ENCODE measurements at places on chromosomes 6 and 20.

DNA sequence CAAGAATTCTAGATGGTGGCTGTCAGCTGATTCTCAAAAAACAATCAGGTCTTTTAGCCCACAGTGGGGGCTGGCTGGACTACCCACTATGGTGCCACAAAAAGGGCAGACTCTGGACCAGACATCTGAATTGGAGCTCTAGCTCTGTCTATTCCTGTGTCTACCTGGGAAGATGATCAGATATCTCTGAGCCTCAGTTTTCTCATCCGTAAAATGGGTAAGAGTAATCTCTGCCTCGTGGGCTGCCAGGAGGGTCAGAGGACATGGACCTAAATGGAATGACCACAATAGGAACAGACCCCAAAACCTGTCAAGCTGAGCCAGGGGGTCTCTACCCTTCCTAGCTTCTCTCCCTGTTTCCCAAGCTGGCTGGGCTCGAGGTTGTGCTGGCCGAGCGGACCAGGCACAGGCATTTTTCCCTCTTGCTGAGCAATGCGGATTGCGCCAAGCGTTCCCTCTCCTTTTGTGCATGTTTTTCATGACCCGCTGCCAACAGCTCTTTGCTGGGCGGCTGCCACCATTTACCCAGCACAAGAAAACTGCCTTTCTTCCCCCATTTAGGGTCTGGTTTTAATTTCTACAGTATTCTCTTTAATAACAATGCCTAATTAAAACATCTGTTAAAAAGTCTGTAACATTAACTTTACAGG is 74.7 kb upstream of the MAFB start:
- DNase-seq = no peak

DNA sequence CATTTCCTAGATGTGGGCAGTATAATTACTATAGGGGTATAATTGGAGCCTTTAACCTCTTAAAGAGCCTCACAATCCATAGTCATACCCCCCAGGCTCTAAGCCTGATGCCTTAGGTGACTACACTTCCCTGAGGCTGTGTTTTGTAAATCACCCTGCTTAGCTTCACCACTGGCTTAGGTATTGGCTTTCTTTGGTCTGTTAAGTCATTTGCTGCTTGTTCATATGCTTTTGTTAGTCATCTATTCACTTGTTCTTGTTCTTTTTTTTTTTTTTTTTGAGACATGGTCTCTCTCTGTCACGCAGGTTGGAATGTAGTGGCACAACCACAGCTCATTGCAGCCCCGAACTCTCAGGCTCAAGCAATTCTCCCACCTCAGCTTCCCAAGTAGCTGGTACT is 26.7 kb downstream of the KAT14 start:
- peak; percentile 56 for DNase-seq

GRCh38 chr20:33827634-33828325 is 16.6 kb downstream of the CHMP4B start:
- DNase-seq = no peak

DNA sequence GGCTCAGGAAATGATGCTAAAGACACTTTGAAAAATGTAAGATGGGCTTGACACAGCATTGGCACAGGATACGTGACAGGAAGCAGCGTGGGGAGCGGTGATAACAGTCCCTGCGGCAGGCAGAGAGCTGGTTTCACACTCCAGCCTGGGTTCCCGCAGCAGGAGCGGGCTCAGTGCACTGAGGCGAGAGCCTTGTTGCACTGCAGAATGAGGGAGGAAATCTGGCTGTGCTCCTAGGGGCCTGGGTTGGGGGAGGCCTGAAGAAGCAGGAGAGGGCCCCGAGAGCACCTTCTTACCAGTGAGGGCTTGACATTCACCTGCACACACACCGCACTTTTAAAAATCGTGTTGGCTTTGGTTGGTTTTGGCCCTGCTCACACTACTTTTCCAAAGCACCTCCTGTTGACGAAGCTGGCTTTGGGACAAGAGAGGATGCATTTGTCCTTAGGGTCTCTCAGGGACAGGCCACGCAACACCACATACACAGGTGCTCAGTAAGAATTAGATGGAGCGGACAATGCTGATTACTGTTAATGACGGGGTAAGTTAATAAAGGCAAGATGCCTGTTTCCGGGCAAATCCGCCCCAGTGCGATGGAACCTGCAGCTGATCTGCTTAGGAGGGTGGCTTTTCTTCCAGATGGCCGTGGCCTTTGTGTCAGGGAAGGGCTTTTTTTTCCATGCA is 49.4 kb upstream of the ARMC2 start:
- DNase-seq = no peak

DNA sequence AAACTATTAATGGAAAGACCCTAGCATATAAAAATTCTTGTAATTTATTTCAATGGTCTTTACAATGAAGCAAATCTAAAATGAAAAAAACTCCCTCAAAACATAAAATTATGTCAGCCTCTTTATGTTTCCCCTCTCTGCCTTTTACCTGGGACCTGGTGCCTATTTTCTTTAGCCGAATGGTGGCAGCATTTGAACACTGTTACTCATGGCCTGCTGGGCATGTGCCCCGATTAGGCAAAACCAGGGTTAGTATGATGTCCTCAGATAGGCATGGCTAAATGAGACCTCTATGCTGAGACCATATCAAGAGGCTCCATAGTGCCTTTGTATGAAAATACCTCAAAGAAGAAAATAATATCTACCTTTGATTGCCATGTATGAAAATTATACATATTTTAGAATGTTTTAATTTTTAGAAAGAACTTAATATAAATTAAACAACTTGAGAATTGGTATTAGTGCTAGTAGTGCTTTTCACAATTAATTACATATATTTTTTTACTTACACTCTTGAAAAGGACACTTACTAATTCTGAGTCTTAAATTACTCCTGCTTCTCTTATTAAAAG is 22.5 kb upstream of the C6orf58 start:
- DNase-seq = peak; percentile 67

DNA sequence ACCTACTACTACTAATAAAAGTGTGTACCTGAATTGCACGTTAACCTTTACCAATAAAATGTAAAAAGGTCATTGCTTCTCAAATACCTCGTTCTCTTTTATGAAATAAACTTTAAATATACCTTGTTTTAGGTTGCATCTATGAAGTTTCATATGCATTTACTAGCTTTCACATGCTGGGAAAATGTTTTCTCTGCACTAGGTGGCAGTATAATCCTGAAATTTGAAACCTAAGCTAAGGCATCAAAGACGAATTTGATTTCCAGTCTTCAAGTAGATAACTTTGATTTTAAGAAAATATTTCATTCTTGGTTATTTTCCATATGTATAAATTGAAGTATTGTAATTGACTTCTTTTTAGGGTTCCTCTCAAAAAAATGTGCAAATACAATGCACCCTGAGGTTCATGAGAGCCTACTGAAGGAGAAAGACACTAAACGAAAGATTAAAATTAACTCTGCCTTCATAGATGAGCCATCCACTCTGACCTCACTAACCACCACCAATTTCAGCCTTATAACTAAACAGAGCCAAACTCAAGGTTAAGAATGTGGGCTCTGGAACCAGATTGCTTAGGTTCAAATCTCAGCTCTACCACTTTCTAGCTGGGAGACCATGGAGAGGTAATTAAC is 7.3 kb upstream of the COL9A1 start:
- DNase-seq = peak; percentile 32

DNA sequence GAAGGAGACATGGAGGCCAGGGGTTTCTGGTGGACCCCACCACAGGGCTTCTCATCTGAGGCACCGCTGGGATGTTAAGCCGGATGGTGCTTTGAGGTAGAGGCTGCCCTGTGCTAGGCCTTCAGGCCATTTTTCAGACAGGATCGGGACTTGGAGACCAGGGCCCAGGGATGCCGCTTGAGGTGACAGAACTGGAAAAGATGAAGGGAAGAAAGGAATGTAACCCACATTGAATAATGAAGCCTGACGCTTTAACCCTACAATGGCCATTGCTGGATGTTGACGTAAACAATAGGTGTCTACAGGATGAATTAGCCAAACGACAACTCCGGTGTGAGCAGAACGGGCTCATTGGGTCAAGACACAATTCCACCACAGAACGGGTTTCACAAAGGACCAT is 62.5 kb downstream of the CEBPB start:
- DNase-seq = no peak

DNA sequence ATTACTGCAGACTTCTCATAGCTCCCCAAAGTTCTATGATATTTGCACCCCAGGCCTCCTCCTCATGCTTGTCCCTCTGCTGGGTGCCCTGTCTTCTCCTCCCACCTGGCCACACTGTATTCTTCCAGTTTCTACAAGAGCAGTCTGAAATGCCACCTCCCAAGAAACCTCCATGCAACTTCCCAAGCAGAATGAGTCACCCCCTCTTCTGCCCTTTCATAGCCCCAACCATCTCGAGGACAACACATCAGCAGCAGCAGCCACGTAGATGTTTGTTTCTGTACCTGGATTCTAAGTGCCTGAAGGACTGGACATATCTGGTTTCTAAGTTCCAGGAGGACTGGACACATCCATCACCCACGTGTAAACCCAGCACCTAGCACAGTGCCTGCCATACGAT is 6.6 kb upstream of the ULBP2 start:
- DNase-seq = peak; percentile 26

- peak; percentile 37 for DNase-seq
Measured at GRCh38 chr6:138654715-138655634, 118.6 kb upstream of the CCDC28A start.

DNA sequence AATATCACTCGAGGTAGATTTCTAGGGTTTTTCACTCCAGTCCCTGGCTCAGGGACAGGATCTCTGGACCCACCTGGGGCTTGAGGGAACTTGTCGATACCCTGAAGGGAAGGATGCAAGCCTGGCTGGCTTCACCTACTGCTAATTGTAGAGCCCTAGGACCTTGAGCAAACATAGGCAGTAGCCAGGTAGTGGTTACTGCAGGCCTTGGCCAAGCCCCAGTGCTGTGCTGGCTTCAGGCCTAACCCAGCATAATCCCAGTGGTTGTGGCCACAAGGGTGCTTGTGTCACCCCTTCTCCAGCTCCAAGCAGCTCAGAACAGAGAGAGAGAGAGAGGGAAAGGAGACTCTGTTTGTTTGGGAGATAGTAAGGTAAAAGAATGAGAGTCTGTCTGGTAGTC is 5.8 kb upstream of the MCM9 start:
- no peak for DNase-seq

- DNase-seq = no peak
Measured at GRCh38 chr6:162721404-162721687, 6.2 kb downstream of the PRKN start.

DNA sequence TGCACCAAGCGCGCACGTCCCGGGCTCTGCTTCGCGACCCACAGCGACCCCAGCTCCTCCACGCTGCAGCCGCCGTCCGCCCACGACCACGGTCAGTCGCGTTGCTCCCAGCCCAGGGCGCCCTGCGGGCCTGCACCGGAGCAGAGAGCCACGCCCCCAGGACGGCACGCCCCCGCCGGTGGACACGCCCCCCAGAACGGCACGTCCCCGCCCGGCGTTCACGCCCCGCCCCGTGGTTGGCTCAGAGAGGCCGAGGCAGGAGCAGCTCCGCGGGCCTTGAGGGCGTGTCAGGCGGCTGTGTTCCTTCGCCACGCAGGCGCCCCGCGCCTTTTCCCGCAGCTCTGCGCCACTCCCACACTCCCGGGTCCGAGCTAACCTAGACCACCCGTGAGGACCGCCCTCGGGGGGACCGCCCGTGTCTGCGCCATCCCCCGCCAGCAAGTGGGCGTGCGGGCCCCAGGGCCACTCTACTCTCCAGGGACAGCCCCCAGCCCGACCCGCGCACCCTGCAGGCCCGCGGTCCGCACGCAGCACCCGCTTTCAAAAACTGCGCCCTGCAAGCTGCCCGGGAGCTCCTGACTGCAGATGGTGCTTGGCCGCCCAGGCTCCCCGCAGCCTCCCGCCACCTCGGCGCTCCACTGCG is at the start of gene RNASET2:
Gene RNASET2, minus strand, starts transcription at position 107 of the 643 bp plus-strand sequence. CDS start 368 bp downstream, outside the sequence.
- peak; percentile 89 for DNase-seq

GRCh38 chr20:36959242-36959641 is 7.7 kb upstream of the SAMHD1 start:
- no peak for DNase-seq

- DNase-seq = no peak
Measured at GRCh38 chr20:30486103-30486478, 771.4 kb upstream of the DEFB115 start.

DNA sequence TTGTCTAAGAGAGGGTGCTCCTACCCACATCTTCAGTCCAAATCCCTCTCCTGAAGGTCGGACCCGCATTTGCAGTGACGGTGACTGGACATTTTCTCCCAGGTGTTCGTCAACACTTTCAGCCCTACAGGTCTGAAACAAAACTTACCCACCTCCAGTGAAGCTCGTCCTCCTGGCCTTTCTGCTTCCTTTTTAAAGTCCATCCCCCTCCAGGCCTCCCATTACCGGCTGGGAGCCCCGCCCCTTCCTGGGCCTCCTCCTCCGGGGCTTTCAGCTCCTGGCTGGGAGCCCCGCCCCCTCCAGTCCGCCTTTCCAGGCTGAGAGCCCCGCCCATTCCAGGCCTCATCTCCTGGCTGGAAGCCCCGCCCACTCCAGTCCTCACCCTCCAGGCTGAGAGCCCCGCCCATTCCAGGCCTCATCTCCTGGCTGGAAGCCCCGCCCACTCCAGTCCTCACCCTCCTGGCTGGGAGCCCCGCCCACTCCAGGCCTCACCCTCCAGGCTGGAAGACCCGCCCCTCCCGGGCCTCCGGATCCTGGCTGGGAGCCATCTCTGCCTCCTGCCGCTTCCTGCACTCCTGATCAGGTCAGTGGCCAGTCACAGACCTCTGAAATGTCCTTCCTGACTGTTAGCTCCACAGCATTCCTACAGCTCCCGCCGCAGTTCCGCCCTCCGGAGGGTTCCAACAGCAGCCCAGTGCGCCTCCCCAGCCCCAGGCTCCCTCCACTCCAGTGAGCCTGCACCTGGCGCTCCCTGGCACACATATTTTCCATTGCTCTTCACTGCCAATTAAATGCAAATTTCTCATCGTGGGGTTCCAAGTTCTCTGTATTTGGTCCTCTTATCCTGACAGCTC is 98.5 kb downstream of the LY86 start:
- DNase-seq = peak; percentile 82

- DNase-seq = peak; percentile 2
Measured at GRCh38 chr6:69593706-69594105, 203.1 kb downstream of the LMBRD1 start.

GRCh38 chr6:89430201-89430962 is 2.6 kb upstream of the ANKRD6 start:
- DNase-seq = no peak

GRCh38 chr6:132391391-132392269 is 9.6 kb downstream of the MOXD1 start:
- DNase-seq = peak; percentile 96

DNA sequence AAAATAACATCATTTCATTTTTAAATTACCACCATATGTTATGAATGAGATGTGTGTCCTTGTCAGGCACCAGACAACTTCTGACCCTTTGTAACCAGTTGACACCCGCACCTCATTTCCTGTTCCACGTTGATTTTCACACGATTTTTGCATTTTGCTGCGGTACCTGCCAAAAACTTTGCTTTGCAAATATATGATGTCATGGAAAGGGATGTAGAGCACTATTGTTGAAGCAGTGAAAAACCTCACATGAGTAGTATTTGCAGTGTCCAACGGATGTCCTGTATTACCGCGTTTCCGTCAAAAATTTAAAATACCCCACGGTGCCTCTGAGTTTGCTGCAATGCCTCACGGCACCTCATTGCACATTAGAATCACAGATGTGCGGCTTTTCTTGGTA is 115.6 kb downstream of the MTHFD1L start:
- DNase-seq = no peak

- no peak for DNase-seq
Measured at GRCh38 chr6:149761438-149761837, 11.9 kb downstream of the PCMT1 start.

Measured in EL (cell line).